ENCODE measurements at places on chromosomes 5 and 9. TPM values are rescaled to one million over a fixed set of nuclear protein-coding genes. Genes with fewer than 3 reads are reported as not detected.

Gene ZNF454
- not detected for total RNA-seq

Gene ZNF366
- total RNA-seq = not detected

Gene ORM2
- not detected for total RNA-seq

Gene GOLPH3
- 80.1 TPM for total RNA-seq

Gene YTHDC2
- total RNA-seq = 23.9 TPM

Gene CARD9
- total RNA-seq = 17.6 TPM

Gene ADGRD2
- not detected for total RNA-seq

Gene TRIM36
- not detected for total RNA-seq
